ENCODE measurements at places on chromosomes 6 and 20. TPM values are rescaled to one million over a fixed set of nuclear protein-coding genes. Genes with fewer than 3 reads are reported as not detected.

- no peaks in the 10 kb centered on the region for H3K27me3 ChIP-seq
- peaks cover 85% of the 10 kb centered on the region for H3K4me1 ChIP-seq
- H3K4me3 ChIP-seq: peak overlapping the region; percentile 1
Measured at GRCh38 chr6:118902726-118903125, 8.8 kb downstream of the ASF1A start.

DNA sequence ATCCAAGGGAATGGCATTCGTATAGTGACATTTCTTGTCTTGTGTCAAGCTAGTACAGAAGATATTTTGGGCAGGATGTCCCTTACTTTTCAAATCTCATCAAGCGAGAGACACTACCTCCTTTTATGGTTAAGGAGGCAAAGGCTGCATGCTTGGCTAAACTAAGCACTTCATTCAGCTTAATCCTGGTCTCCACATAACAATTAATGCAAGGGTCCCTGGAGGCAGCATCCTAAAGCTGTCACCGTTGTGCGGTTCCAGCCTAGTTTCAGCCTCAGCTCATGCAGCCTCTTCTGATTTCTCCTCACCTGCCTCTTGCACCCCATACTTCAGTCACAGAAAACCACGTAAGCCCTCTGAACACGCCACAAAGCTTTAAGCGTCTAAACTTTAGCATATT, 67.1 kb upstream of the SLC22A23 start:
- H3K4me1 ChIP-seq: no peaks in the 10 kb centered on the region
- peaks cover 12% of the 10 kb centered on the region for H3K27me3 ChIP-seq
- no peak overlapping the region for H3K4me3 ChIP-seq
- no peaks in the 10 kb centered on the region for H3K36me3 ChIP-seq

DNA sequence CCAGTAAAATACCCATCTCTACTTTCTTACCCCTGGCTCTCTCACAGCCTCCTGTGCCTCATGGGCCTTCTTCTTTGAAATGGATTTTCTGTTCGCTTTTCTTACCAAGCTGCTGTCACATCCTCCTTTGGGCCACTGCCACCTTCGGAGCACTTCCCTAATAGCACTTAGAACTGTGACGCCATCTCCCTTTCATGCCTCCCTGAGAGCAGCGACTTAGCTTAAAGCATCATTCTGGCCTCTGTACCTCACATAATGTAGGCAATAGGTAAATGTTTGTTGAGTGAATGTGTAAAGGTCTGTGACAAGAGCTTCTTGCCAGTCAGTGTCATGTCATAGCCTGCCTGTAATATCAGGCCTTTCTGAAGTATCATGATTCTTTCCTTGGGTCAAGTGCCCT, 78.8 kb downstream of the ADGRG6 start:
- no peak overlapping the region for H3K4me3 ChIP-seq
- H3K27me3 ChIP-seq: no peaks in the 10 kb centered on the region
- no peak for DNase-seq
- no peaks in the 10 kb centered on the region for H3K4me1 ChIP-seq
- H3K27ac ChIP-seq: no peak overlapping the region
- no peaks in the 10 kb centered on the region for H3K36me3 ChIP-seq

The SERPINB6 gene
- total RNA-seq: 114 TPM

DNA sequence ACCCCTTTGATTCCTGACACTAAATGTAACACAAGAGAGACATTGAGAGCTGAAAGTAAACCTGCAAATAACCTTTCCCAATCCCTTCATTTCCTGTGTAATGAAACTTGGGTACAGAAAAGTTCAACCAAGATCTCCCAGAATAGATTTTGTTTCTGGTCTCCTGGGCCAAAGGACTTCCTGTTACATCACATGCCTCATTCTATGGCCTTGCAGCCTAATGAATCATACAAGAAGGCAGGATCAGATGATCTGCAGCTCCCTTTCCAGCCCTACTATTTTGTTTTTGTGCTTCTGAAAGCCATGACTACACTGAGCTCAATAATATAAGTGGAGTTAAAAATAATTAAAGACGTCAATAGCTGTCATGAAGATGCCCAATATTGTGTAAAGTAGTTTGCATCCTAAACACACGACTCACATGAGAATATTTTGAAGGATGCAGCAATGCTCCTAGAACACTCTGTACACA, 73.4 kb upstream of the NOX3 start:
- H3K4me3 ChIP-seq: no peak overlapping the region
- H3K27ac ChIP-seq: no peak overlapping the region
- no peak for DNase-seq
- H3K27me3 ChIP-seq: no peaks in the 10 kb centered on the region
- peaks cover 4% of the 10 kb centered on the region for H3K36me3 ChIP-seq
